ENCODE measurements at places on chromosomes 5 and 9. TPM values are rescaled to one million over a fixed set of nuclear protein-coding genes. Genes with fewer than 3 reads are reported as not detected.

The SH3PXD2B gene
- total RNA-seq, result 8.2 TPM

The INSL6 gene
- total RNA-seq, result not detected

The SLC1A1 gene
- 3.9 TPM for total RNA-seq

The SPATA31E1 gene
- not detected for total RNA-seq

The EGFL7 gene
- 2.2 TPM for total RNA-seq

The CDH9 gene
- total RNA-seq, result not detected

- no peak for DNase-seq
These were observed 186.6 kb upstream of the PANK3 start for GRCh38 chr5:168765551-168766425.

DNA sequence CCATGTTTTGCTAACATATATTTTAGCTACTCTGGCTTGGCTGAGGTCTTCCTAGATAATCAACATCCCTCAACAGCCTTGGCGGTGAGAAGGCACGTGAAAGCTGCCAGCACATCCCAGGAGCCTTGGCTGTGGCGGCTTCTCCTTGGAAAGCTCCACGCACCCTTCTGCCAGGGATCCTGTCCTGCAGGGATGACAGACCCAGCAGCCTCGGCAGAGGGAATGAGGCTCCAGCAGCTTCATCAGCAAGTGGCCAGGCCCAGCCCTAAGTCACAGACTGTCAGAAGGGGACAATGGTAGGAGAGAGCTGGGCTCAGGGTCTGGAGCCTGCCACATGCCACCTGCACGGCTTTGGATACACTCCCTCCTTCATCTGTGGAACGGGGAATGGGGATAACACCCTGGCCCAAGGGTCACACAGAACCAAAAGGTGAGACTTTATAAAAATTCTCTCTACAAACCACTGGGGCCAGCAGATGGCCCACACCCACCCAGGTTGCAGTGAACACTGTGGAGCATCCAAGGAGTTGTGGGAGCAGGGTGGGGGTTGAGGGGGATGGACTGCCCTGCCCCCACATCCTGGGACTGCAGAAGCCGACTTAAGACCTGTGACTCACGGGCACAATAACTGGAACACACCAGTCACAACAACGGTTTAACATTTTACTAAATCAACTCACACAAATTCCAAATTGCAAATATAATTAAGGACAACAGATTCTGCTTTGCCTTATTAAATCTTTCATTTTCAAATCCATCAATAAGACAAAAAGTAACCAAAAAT is 65.1 kb downstream of the MACROH2A1 start:
- peak; percentile 40 for DNase-seq

- peak; percentile 66 for DNase-seq
These were observed 359.1 kb upstream of the DAB2 start for GRCh38 chr5:39783756-39784421.

DNA sequence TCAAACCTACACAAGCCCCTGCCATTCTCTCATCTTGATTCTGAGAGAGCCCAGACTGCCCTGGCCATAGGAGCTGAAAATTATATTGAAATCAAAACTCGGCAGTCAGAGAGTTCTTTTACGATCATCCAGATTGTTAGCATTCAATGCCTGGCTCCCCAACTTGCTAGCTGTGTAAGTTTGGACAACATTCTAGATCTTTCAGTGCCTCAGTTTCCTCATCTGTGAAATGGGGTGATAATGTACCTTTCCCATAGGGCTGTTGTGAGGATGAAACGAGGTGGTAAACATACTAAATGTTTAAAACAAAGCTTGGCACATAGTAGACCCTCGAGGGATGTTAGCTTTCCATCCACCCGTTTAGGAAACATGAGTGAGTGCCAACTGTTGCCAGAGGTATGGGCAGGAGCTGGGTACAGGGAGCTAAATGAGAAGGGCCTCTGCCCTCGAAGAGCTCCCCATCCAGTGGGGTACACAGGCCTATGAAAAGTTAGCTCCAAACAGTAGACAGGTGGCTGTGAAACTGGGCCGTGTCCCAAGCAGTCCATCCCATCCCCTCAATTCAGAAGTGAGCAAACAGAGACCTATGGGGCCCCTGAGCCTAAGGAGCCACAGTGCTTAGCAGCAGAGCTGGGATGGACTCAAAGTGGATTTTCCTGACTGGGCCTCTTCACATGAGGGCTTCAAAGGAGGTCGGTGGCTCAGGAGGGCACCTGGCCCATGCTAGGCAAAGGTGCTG is 17.3 kb upstream of the IGFBPL1 start:
- DNase-seq, result no peak

GRCh38 chr5:138523406-138523805 is 19.6 kb downstream of the ETF1 start:
- DNase-seq, result no peak

- DNase-seq, result peak; percentile 73
These were observed 106.3 kb downstream of the NDUFAF2 start for GRCh38 chr5:61051267-61051666.

- DNase-seq, result peak; percentile 54
These were observed 69.8 kb downstream of the KDM4C start for GRCh38 chr9:6827439-6828145.

GRCh38 chr9:10254338-10254737 is 358.5 kb downstream of the PTPRD start:
- DNase-seq, result no peak

All from IMR-90 (cell line).